Type B pancreatic cell (in vitro differentiated cells): ENCODE measurements at places on chromosomes 1 and 21.

- DNase-seq: no peak
These were observed 41.2 kb downstream of the ENAH start for GRCh38 chr1:225611537-225612223.

DNA sequence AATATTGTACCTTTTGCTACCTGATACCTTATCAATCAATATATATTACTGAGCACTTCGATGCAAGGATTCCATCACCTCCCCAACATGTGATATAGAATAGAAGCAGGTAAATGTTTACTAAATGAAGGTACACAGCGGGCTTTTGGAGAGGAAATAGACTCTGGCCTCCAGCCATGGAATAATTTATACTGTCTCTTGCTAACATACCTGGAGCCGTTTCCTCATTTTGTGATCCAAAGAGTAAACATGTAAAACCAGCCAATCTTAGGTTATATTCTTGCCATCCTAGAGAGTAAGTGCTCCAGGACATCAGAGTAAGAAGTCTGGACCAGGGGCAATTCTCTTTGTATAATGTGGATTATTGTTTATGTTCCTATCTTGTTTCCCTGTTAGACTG lies 39.4 kb downstream of the NDUFS5 start:
- DNase-seq: no peak

DNA sequence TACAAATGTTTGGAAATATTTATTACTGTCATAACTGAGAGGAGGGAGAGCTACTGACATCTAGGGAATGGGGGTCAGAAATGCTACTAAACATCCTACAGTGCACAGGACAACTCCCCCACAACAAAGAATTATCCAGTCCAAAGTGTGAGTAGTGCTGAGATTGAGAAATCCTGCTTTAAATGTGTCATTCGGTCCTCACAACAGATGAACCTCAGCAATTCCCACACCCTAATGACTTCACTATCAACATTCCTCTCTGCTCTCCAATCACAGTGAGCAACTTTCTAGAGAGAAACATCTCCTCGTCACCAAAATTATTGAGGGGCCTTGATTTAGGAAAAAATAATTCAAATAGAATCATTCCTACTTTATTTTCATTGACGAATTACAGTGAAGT lies 18.0 kb downstream of the OMA1 start:
- no peak for DNase-seq

DNA sequence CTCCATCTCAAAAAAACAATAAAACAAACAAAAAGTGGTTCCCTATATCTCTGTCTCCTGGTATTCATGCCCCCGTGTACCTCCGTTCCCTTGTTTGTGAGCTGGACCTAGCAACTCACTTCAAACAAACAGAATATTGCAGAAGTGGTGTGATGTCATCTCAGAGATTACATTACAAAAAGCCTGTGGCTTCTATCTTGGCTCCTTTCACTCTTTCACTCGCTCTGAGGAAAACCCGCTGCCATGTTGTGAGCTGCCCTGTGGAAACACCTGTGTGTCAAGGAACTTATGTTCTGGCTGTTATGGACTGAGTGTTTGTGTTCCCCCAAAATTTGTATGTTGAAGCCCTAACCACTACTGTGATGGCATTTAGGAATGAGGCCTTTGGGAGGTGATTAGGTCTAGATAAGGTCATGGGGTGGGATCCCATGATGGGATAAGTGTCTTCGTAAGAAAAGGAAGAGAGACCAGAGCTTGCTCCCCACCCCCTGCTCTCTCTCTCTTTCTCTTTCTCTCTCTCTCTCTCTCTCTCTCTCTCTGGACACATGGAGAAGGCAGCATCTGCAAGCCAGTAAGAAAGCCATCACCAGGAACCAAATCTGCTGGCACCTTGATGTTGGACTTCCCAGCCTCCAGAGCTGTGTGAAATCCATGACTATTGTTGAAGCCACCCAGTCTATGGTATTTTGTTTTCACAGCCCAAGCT lies 7.4 kb upstream of the HYI start:
- DNase-seq: no peak

DNA sequence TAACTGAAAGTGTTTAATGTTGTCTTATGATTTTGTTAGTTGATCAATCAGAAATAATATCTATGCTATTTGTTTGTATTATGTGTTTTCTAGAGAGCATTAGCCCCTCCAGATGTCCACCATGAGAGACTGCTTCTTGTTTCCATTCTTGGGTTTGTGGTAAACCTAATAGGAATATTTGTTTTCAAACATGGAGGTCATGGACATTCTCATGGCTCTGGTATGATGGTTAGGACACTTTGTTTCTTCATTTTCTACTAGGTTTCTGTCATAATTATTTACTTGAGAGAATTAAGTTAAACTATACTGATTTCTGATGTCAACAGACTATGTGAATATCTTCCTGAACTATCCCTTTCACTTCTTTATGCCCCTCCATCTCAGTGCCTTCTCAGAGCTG lies 16.1 kb downstream of the SLC30A7 start:
- no peak for DNase-seq

DNA sequence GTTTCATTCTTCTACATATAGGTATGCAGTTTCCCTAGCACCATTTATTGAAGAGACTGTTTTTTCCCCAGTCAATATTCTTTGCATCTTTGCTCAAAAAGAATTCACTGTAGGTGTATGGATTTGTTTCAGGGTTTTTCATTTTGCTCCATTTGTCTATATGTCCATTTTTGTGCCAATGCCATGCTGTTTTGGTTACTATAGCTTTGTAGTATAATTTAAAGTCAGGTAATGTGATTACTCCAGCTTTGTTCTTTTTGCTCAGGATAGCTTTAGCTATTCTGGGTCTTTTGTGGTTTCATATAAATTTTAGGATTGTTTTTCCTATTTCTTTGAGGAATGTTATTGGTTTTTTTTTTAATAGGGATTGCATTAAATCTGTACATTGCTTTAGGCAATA lies 15.9 kb upstream of the SMAP2 start:
- DNase-seq: no peak

GRCh38 chr21:41854426-41854995 lies 24.6 kb downstream of the PRDM15 start:
- DNase-seq: no peak

DNA sequence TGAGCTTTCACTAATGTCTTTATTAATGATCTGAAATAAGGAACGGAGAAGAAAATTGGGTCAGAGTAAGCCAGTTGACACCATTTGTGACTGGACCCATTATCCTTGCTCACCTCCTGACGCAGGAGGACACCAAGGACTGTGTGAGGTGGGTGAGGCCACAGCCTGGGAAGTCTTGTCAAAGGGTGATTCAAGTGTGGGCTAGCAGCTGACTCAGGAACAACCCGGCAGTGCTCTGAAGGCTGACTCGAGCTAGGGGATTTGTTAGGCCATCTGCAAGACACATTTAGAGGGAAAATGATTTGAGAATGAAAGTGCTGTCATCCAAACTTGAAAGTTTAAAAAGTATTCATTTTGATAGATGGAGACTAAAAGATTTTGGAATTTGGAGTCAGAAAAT lies 21.2 kb downstream of the PRRX1 start:
- no peak for DNase-seq

DNA sequence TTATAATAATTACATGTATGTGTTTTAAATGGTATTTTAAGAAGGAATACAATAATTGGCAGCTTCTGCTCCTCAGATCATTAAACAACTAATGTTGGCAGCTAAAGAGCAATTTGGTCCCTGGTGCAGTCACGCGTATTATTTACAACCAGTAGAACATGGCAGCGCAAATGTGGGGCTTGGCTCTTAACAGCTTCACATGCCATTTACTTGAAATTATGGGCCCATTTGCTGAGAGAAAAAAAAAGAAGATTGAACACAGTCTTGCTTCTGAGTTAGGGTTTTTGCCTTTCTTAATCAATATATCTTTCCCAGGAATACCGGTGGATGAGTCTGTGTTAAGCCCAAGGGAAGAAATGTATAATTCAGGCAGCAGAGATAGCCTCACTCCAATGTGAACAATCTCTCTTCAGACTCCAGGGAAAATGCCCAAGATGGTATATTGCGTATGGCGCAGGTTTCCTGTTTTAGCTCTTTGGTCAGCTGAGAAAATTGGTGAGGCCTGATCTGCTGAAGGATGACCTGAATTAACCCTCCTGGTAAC lies 174.5 kb downstream of the DISC1 start:
- DNase-seq: no peak

DNA sequence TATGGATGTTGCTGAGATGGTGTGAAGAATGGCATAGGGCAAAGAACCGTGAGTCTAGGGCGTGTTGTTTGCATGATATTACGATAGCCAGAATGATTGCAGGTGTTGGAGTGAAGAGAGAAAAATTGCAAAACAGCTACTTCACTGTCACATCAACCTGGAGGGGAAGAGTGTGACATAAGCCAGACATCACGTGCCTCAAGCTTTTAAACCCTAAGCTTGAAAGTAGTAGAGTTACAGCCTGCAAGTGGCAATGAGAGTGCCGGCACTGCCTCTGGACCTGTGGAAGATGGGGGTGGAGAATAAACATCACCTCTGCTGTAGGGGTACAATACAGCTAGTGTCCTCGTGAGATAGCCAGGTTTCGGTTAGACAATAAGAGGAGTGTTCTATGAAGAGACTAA lies 11.1 kb downstream of the EEIG2 start:
- DNase-seq: no peak

GRCh38 chr1:27489501-27489972 lies 430 bp downstream of the WASF2 start:
- peak; percentile 77 for DNase-seq

- no peak for DNase-seq
These were observed 14.2 kb upstream of the SLC44A3 start for GRCh38 chr1:94805912-94806311.

DNA sequence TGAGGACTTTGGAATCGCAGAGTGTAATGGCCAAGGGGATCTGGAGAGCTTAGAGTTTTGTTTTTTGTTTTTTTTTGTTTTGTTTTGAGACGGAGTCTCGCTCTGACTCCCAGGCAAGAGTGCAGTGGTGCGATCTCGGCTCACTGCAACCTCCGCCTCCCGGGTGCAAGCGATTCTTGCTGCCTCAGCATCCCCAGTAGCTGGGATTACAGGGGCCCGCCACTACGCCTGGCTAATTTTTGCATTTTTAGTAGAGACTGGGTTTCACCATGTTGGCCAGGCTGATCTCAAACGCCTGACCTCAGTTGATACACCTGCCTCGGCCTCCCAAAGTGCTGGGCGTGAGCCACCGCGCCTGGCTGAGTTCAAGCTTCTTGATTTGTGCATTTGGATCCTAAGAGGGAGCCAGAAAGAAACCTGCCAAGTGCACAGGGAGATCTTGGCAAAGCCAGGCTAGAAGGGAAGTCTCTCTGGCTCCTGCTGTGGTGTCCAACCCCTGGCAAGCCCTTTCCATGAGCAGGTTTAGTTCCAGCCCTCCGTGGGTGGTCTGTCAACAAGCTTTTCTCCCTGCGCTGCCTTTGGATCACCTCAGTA lies 852 bp downstream of the FAAH start:
- no peak for DNase-seq

- no peak for DNase-seq
These were observed 775 bp downstream of the TMEM125 start for GRCh38 chr1:43270421-43271095.

GRCh38 chr1:1325288-1326074 lies 879 bp downstream of the CPTP start:
- no peak for DNase-seq

DNA sequence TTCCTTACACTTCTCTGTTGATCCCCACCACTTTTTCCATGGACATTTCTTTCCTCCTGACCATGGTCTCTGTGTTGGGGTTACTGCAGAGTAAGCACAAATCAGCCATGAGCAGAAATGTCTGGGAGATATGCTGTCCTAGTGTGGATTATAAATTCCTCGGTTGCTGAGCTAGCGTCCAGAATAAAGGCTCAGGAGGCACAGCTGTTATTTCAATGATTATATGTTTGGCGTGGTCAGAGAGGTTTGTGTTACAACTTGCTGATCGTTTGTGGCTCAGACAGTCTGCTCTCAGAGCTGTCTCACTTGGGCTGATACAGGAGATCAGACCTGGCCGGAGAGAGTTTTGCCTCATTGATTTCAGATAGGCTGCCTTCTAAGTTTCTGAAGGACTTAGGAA lies 37.5 kb upstream of the LAMC2 start:
- DNase-seq: no peak

GRCh38 chr1:197985351-197985750 lies 68.2 kb downstream of the LHX9 start:
- no peak for DNase-seq

DNA sequence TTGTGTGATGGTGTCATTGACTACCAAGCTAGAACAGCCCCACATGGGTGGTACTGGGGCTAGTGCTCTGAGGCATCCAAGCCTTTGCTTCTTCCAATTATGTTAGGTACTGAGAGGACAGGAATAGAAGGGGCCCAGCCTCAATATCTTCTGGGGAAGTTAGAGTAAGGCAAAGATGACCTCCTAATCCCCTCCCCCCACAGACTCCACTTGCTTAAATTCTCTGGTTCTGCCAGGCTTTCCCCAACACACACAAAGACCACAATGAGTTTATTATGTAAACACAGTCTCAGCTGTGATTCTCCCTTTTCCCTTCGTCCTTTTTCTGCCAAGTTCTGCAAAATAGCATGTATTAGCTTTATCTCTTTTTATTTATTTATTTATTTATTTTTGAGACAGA lies 3.1 kb upstream of the TACSTD2 start:
- no peak for DNase-seq
